ENCODE measurements at places on chromosomes 11 and 22. TPM values are rescaled to one million over a fixed set of nuclear protein-coding genes. Genes with fewer than 3 reads are reported as not detected.

The OR10A2 gene
- total RNA-seq: not detected

The FXYD6 gene
- not detected for total RNA-seq

The PRPF19 gene
- total RNA-seq: 88.6 TPM

The CDC45 gene
- 0.85 TPM for total RNA-seq

The LYVE1 gene
- total RNA-seq: not detected

The CTR9 gene
- total RNA-seq: 51.7 TPM

The APOBEC3B gene
- 0.30 TPM for total RNA-seq

The CYTH4 gene
- 214 TPM for total RNA-seq

The SC5D gene
- 48.7 TPM for total RNA-seq

The ART1 gene
- not detected for total RNA-seq

The FTH1 gene
- 709 TPM for total RNA-seq

DNA sequence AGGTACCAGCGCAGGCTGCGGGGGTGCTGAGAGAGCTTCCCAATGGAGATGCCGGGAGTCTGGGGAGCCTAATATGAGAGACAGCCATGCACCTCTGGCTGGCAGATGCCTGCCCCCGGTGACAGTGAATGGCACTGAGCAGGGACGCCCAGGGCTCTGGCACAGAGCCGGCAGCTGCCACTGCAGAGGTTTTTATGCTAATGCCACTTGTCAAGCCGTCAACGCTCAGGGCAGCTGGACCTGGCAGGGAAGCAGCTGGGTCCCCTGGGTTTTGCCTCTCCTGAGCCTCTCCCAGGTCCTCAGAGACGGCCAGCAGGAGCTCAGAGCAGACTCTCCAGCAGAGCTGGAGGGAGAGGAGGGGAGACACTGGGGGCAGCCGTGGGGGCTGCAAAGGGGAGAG, 573.6 kb downstream of the BUD13 start:
- H3K27me3 ChIP-seq: no peaks in the 10 kb centered on the region
- no peak overlapping the region for H3K4me3 ChIP-seq
- H3K36me3 ChIP-seq: no peaks in the 10 kb centered on the region
- no peak for DNase-seq
- no peak overlapping the region for H3K27ac ChIP-seq
- no peaks in the 10 kb centered on the region for H3K4me1 ChIP-seq

DNA sequence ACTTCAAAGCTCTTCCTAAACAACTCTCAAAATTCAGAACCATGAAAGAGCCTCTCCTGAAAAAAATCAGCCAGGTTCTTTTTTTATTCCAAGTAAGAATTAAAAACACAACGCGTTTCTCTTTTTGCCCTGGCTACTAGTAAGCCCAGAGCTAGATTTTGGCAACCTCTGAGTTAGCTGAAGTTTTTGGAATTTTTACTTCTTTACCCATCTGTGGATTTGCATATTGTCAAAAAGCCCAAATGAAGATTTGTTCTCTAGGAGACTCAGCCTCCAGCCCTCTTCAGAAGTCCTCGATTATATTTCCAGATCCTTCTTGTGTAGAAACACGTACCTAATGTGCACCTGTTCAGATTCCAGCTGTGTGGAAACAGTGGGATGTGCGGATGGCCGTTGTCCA, 517.9 kb downstream of the TBC1D22A start:
- no peak for DNase-seq
- H3K4me1 ChIP-seq: no peaks in the 10 kb centered on the region
- no peaks in the 10 kb centered on the region for H3K27me3 ChIP-seq
- H3K36me3 ChIP-seq: no peaks in the 10 kb centered on the region
- H3K4me3 ChIP-seq: no peak overlapping the region

- peak overlapping the region; percentile 17 for H3K27ac ChIP-seq
- peaks cover 17% of the 10 kb centered on the region for H3K4me1 ChIP-seq
- no peaks in the 10 kb centered on the region for H3K27me3 ChIP-seq
- no peak for DNase-seq
- H3K4me3 ChIP-seq: no peak overlapping the region
Observed at GRCh38 chr11:69131121-69131566, 24.6 kb upstream of the SMIM38 start.

GRCh38 chr11:46696212-46696558, 4.2 kb downstream of the ARHGAP1 start:
- DNase-seq: no peak
- no peak overlapping the region for H3K27ac ChIP-seq
- H3K4me1 ChIP-seq: peaks cover 20% of the 10 kb centered on the region
- H3K4me3 ChIP-seq: no peak overlapping the region

GRCh38 chr11:78809931-78810541, 235.4 kb upstream of the NARS2 start:
- no peak overlapping the region for H3K27ac ChIP-seq
- no peak for DNase-seq
- no peaks in the 10 kb centered on the region for H3K36me3 ChIP-seq
- no peak overlapping the region for H3K4me3 ChIP-seq

DNA sequence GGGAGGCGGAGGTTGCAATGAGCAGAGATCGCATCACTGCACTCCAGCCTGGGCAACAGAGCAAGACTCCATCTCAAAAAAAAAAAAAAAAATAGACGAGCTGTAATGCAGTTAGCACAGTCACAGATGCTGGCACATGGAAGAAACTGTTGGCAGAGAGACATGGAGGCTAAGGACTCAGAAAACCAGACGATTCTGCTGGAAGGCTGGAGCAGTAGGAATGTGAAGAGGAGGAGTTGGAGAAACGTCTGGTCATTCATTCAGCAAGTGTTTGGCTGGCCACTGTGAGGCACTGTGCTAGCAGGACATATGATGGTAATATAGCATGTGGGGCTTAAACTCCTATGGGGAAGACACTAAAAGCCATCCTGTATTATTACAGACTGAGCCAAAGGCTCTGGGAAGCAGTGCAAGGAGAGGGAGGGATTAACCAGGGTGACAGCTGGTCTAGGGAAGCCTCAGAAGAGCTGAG, 5.0 kb downstream of the UQCR10 start:
- no peaks in the 10 kb centered on the region for H3K27me3 ChIP-seq
- no peak for DNase-seq
- no peak overlapping the region for H3K4me3 ChIP-seq
- H3K4me1 ChIP-seq: peaks cover 11% of the 10 kb centered on the region
- H3K36me3 ChIP-seq: no peaks in the 10 kb centered on the region

- H3K36me3 ChIP-seq: no peaks in the 10 kb centered on the region
- no peaks in the 10 kb centered on the region for H3K27me3 ChIP-seq
- no peak overlapping the region for H3K27ac ChIP-seq
- no peak overlapping the region for H3K4me3 ChIP-seq
Observed at GRCh38 chr22:43370036-43370435, 26.9 kb upstream of the SCUBE1 start.

GRCh38 chr11:98227278-98227677, 793.5 kb upstream of the CNTN5 start:
- DNase-seq: no peak
- H3K27ac ChIP-seq: no peak overlapping the region
- H3K27me3 ChIP-seq: no peaks in the 10 kb centered on the region

- no peaks in the 10 kb centered on the region for H3K4me1 ChIP-seq
- H3K27me3 ChIP-seq: no peaks in the 10 kb centered on the region
- no peak for DNase-seq
- H3K36me3 ChIP-seq: no peaks in the 10 kb centered on the region
- H3K4me3 ChIP-seq: no peak overlapping the region
- H3K27ac ChIP-seq: no peak overlapping the region
Observed at GRCh38 chr11:125685228-125685627, 4.6 kb upstream of the ACRV1 start.
